IMR-90 (cell line): ENCODE measurements at places on chromosomes 6 and 20. TPM values are rescaled to one million over a fixed set of nuclear protein-coding genes. Genes with fewer than 3 reads are reported as not detected.

- no peak for DNase-seq
These were observed 9.1 kb downstream of the SLC18B1 start for GRCh38 chr6:132789396-132789776.

DNA sequence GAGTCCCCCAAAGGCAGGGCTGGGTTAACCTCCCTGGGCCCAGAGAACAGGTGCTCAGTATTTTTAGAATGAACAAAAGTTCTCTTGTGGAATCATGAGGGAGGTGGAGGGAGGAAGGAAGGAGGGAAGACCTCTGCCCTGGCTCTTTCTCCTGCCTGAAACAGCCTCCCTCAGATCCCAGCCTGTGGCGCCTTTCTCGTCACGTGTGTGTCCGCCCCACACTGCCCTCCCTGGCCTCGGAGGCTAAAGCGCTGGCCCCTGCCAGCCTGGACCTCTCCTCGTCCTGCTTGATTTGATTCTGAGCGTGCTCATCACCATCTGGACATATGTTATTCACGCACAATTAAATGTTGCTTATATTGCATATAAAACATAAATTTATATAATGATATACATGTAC is 40.9 kb downstream of the PHACTR3 start:
- DNase-seq, result no peak

DNA sequence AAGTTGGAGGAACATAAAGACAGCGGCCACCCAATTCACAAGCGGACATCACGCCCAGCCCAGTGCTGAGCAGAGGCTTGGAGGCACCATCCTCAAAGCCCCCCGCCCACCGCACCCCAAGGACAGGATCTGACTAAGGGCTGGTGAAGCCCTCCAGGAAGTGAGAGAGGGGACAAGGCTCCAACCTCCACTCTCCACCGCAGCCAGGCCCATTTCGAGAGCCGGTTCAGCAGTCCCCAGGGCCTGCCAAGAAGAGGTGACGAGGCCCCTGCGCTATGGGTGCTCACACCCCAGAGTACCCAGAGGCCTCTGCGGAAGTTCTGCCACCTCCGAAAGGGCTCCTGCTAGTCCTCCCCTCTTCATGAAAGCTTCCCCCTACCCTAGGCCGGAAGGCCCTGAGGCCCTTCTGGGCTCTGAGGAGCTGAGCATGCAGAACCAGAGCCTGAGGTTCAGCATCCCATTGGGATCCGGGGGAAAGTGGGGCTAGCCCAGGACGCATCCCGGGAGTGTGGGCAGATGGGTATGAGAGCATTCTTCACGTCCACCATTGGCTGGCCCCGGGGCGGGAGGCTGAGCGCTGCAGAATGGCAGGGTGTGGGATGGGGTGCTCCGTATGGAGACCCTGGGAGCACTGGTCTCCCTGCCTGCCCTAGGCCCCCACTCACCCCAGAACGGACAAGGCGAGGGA is 2.5 kb downstream of the GRM4 start:
- no peak for DNase-seq

GRCh38 chr6:72559067-72559466 is 62.8 kb upstream of the KCNQ5 start:
- DNase-seq, result no peak

SLC2A10 gene
- 14.7 and 15.2 TPM in 2 replicates for total RNA-seq

DNA sequence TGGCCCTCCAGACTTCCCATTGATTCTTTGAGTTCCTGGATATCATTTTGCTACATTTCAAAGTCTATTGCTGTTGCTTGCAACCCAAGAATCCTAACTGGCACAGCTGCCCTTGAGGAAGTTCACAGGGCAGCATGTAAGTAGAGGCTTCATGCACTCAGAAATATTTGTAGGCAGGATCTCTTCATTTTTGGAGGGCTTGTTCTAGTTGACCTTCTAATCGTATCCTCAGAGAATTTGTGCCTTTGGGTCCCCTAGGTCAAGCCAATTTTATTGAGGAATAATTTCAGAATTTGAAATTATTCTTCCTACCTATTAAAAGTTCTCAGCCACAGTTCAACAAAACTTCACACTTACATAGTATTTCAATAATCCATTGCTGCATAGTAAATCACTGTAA is 5.6 kb upstream of the NCOA3 start:
- DNase-seq, result no peak

- DNase-seq, result peak; percentile 78
These were observed 12.0 kb downstream of the XRN2 start for GRCh38 chr20:21315138-21315537.

GRCh38 chr6:167405778-167406532 is 81.1 kb downstream of the TTLL2 start:
- no peak for DNase-seq

HLA-DOB gene
- 0.28 and 0.36 TPM in 2 replicates for total RNA-seq

DNA sequence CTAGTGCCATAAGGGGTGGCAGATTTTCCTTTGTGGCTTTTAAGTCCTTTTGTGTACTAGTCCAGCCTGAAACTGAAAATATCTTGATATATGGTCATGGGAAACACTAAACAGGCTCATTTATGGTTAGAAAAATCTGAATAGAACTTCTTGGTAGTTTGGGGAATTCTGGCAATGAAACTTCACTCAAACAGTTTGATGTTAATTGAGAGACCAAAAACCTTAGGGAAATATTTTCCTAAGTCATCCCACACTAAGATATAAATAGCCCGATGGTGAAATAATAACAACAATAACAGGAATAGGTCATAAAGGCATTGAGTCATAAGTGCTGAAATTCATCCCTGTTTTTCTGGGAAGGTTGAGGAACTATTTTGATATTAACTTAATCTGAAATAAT is 146.2 kb upstream of the SMLR1 start:
- DNase-seq, result peak; percentile 65

DNA sequence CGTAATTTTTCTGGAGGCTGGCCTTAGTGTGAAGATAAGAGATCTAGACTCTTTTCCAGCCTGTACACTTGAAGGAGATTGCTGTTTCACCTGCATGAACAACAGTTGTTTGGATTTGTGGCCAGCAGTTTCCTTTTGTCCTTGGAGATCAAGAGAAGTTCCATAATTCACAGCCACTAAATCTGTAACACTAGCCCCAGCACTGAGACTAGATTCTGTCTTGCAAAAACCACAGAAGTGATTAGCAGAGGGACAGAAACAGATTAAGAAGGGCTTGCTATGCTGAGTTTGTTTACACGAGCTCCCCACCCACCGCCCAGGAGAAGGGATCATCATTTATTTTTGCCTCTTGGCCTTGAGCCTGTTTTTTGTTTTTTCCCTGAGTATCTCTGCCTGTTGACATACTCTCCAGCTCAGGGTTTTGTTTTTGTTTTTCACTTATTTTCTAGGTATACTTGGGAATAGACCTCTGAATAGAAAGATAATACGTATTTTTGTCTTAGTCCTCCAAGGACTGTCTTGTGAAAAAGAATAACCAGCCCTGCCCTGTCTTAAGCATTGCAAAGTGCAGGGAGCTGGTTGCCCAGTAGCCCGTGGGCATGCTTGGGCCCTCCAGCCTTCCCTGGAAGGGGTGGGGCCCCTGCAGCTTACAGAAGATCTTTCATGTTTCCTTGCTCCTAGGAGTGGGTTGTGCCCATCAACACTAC is 93.1 kb upstream of the SOX4 start:
- no peak for DNase-seq

MUCL3 gene
- total RNA-seq, result not detected in 2 replicates

GGT7 gene
- total RNA-seq, result 3.3 and 3.4 TPM in 2 replicates

DNA sequence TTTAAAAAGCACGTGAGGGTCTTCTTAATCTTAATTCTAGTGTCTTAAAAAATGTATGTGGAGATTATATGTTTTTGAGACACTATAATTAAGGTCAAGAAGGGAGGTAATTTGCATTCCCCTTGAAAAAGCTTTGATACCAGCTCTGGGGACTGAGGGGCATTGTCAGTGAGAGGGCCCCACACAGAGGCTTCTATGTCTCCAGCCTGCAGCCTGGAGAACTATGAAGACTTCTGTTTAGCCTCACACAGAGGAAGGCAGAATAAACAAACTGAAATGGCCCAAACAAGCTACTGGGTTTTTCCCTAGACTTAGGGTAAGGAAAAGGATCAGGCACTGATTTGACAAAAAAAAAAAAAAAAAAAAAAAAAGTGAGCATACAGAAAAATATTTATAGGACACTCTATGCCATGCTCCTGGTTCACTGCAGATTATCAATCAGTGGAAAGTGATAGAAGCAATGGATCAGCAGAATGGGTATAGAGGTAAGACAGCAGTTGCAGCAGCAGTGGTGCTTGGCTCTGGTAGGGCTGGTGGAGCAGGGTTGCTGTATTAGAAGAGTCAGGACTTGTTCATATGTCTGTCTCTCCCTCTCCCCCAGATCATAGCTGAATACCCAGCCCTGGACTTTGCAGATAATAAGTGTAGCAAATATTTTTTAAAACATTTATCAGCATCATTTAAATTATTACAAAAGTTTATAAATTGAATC is 85.4 kb downstream of the KLHL32 start:
- DNase-seq, result no peak

DNA sequence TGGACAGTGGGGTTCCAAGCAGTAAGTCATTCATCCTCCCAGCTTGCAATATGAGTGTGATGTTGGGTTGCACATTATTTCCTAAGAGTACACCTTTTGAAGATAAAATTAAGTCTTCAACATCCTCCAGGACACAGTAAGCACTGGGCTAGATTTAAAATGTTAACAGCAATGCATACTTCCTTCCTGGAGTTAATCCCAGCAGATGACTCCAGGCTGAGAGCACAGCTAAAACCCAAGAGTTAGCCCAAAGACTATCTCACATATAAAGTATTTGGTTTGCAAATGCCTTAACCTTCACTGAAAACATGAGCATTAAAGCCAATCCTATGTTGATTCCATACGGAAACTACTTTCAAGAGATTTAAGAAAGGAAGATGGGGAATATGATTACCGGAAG is 69.2 kb downstream of the SLC23A2 start:
- DNase-seq, result peak; percentile 55

GRCh38 chr20:21826976-21827375 is 121.5 kb downstream of the PAX1 start:
- no peak for DNase-seq

DNA sequence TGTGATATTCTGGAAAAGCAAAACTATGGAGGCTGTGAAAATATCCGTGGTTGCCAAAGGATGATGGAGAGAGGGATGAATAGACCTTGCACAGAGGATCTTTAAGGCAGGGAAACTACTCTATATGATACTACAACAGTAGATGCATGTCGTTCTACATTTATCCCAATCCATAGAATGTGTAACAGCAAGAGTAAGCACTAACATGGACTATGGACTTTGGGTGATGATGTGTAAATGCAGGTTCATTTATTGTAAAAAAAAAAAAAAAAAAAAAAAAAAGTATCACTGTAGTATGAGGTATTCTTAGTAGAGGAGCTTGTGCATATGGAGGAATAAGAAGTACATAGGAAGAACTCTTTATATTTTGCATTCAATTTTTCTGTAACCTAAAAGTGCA is 507.5 kb downstream of the PHF3 start:
- no peak for DNase-seq

DNA sequence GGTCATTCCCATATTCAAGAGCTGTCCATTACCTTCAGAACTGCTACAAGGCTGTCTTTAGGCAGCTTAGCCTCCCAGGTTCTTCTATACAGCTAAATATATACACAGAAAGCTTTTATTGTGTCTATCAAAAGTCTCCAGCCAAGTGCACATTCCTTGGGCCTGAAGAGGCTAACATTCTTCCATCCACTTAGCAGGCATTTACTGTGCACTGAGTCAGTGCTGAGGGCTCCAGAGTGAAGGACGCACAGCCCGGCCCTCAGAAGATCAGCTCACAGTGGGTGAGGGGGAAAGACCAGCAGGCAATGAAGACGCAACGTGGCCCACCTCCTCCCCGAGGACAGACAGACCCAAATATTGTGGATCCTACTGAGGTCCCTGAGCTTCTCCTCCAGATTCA is 569.9 kb downstream of the CDH26 start:
- DNase-seq, result peak; percentile 11

SIRPD gene
- not detected in 2 replicates for total RNA-seq

DNA sequence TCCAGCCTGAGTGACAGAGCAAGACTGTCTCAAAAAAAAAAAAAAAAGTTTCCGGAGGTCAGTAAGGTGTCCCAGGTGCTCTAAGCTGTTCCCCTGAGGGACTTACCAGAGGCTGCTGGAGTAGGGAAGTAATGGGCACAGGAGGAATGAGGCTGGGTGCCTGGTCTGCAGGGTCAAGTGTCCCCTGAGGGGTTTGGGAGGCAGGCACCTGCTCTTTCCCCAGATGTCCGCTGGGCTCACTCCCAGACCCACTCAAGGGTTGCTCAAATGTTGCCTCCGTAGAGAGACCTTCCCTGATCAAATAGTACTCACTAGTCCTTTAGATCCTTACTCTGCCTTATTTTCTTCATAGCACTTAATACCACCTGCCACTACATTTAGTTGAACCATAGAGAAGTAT is 5.4 kb upstream of the MAPK13 start:
- no peak for DNase-seq

- DNase-seq, result no peak
These were observed 239.2 kb downstream of the GMPR start for GRCh38 chr6:16477367-16478149.

DNA sequence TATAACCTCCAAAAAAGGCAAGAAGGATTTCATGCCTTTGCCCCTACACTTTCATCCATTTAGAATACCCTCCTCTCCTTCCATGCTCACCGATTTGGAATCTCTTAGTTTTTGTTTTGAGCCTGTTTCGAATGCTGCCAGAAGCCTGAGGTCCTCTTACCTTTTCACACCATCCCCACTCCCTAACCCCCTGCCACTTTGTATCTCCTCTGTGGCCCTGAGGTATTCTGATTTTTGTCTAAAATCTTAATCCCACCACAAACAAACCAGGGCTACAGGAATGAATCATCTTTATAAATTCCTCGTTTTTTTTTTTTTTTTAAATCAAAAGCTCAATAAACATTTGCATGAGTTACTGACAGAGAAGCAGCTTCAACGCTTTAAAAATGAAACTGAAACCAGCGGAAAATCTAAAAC is 1.6 kb upstream of the RPS12 start:
- peak; percentile 59 for DNase-seq

TBC1D20 gene
- total RNA-seq, result 36.7 and 42.8 TPM in 2 replicates

DNA sequence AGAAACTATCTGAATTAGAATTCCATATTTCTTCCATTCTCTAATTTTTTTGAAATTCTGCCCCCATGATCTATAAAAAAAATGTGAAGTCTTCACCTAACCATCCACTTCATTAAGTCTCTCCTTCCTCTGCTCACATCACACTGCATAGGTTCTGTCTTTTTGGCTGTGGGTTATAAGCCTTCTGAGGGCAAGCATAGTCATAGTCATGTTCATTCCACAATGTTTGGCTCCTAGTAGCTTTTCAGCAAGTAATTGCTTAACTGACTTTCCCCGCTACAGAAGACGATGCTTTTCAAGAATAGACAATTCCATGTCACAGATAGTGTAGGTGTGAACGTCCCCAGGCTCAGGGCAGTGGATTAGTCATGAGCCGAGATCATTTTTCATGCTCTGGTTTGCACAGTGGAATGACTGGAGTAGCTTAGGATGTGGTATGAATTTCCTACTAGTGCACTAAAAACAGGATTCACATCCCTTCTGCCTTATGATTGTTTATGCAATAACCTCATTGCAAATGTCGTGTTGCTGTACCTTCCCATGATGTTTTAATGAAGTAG is 29.1 kb downstream of the WRNIP1 start:
- DNase-seq, result peak; percentile 60

ARMH2 gene
- not detected in 2 replicates for total RNA-seq
